ENCODE measurements at places on chromosomes 6 and 20.

GRCh38 chr6:145731447-145731846 lies 3.9 kb downstream of the EPM2A start:
- DNase-seq, result no peak

DNA sequence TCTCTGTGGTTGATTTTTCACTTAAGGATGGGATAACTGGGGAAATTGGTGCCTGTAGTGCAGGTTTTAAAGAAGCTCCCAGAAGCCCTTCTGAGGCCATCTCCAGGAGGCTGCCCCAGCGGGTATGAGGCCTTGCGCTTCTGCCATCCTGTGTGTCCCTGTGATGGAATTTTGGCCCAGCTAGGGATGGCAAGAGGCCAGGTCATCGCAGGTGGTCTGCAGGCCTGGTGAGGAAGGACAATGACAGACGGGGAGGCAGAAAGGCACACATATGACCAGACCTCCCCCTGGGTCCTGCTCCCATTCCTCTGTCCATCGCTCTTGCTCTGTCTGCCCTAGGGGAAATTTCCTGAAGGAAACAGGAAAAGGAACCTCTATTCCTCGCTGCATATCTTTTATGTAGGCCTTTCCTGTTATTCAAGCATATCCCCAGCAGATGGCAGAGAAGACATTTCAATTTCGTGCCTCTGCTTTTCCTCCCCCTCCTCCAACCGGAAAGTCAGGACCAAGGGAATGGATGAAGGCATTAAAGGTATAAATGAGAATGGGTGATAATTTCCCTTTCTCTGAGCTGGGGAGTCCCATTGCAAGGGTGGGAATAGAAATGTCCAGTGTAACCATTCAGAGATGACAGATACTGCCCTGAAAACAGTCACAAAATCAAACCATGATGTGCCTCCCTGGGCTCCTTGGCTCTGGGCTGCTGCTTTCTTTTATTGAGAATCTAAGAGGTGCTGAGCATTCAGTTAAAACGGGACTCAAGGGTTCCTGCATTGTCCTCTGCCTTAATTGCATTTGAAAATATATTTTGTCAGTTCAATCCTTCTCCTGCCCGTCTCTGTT lies 17.6 kb upstream of the HLA-F start:
- peak; percentile 66 for DNase-seq

DNA sequence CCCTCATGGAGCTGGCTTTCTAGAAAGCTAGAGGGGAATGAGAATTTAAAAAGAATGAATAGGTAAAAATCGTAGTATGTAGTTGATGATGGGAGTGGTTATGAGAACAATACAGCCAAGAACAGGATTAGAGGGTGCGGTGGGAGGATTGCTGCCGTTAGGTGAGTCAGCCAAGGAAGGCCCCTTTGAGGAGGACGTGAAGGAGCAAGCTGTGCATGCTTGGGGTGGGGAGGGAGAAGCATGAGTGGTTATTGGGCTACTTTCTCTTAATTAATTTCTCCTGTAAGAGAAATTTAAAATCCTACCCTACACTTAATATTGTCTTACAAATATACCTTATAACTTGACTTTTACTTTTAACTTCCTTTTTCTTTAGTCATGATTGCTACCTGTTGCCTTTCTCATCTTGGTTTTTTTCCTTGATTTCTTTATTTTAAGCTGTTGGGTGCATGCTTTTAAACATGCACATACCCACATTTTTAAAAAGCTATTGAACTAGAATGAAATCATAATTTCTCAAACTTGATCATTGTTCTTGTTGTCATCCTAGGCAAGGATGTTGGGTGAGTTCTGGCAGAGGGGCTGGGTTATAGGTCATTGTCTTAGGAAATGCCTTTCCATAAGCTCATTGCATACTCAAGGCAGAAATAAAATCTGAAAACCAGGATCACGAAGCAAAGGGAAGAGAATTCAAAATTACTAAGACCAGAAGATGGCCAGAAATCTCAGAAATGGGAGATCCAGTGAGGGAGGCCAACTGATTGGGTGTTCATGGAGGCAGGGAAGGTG lies 114.5 kb downstream of the TCP11 start:
- DNase-seq, result no peak

- DNase-seq, result no peak
These were observed 161.4 kb downstream of the PDE7B start for GRCh38 chr6:136012943-136013342.

DNA sequence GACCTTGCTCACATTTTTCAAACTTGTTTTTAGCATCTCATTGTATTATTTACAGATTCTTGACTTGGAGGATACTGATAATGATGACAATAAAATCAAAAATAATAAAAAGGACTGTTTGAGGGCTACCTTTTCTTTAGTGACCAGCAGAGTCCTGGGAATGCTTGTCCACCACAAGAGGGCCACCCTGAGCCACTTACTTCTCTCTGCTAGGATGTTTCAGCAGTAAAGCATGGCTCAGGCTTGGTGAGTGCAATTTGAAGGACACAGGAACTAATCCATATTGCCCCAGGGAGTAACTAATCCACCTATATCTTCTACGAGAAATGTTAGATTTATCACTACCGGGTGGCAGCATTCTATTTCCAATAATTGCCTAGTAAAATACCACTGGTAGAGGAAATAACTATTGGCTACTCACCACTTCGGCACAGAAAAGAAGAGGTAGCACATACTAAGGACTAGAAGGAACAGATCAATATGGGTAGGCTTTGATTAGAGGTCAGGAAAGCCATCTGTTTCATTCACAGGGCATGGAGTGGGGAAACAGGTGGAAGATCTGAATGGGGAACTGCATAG lies 5.8 kb upstream of the KIAA0408 start:
- DNase-seq, result peak; percentile 38

- no peak for DNase-seq
These were observed 263.9 kb downstream of the HIVEP2 start for GRCh38 chr6:142681099-142681498.

- DNase-seq, result no peak
These were observed 255.4 kb upstream of the IRAK1BP1 start for GRCh38 chr6:78611886-78612480.

DNA sequence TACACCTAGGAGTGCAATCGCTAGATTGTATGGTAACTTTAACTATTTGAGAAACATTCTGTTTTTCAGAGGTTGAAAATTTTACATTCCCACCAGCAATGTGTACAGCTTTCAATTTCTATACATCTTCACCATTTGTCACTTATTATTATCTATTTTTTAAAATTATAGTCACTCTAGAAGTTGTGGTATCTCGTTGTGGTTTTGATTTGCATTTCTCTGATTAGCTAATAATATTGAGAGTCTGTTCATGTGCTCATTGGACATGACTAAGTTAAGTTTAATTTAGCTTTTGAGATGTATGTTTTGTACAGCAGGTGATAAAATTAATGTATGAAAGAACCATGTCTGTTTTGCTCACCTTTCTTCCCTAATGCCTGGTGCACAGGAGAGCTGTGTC lies 34.8 kb upstream of the PLCB1 start:
- no peak for DNase-seq

DNA sequence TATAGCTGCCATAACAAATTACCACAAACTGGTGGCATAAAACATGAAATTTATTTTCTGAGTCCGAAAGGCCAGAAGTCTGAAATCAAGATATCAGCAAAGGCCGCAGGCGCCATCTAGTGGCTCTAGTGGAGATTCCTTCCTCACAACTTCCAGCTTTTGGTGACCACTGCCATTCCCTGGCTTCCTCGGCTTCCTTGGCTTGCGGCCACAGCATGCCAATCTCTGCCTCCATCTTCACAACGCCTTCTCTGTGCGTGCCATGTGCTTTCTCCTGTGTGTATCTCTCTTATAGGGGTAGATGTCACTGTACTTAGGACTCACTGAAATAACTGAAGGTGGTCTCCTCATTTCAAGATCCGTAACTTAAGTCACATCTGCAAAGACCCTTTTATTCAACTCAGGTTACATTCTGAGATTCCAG lies 5.4 kb upstream of the PLAGL1 start:
- DNase-seq, result peak; percentile 70

DNA sequence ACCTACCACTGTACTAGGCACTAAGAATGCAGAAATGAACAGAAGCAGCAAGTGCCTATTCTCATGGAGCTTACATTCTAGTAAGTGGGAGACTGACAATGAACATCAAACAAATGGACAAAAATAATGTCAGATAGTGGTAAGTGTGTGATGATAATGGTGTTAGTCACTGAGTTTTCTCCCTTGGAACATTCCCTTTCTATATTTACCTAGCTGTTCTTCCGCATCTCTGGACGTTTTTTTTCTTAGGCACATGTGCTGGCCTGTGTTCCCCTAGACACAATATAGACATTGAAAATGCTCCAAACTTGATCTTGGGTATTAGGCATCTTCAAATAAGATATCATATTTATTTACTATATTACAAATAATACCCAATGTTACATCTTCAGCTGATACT lies 218.1 kb upstream of the GJE1 start:
- DNase-seq, result no peak

GRCh38 chr6:33813246-33813904 lies 9.6 kb upstream of the MLN start:
- no peak for DNase-seq

DNA sequence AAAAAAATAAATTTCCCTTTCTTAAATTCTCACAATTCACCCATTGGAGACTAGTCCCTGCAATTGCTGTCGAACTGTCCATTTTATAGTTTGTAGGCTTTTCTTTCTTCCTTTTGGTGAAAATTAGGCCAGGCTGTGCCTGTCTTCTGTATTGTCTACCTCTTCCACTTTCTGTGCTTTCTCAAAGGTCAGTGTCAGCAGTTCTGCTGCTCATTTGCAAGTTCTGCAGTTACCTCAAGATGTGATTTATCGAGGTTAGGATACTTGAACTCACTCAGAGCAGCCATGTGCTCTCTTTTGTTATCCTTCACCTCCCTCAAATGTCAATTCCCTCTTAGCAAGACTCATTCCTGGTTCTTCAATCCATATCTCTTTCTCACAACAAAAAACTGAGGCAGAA lies 179.1 kb downstream of the SLC35F1 start:
- no peak for DNase-seq

- no peak for DNase-seq
These were observed 206.6 kb downstream of the DLL1 start for GRCh38 chr6:170084166-170084730.

DNA sequence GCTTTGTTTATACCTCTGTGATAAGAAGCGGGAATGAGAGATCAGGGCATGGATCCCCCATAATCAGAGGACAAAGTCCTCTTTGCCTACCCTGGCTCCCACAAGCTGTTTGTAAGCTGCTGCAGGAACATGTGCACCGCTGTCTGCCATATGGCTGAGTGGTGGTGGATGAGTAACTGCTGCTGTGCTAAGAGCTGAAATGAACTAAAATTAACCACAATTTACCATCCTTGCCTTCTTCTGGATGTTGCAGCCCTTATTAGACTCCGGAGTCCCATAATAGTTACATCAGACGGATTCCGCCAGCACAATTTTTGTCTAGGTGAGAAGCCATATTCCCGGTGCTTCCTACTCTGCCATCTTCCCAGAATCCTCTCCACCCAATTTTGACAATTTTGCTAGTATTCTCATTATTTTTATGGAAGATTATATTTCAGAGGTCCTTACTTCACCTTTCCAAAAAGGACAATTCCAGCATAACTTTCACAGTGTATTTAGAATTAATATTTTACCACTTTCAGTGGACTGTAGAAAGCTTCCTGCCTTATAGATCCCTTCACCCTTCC lies 6.0 kb upstream of the CMTR1 start:
- DNase-seq, result no peak

DNA sequence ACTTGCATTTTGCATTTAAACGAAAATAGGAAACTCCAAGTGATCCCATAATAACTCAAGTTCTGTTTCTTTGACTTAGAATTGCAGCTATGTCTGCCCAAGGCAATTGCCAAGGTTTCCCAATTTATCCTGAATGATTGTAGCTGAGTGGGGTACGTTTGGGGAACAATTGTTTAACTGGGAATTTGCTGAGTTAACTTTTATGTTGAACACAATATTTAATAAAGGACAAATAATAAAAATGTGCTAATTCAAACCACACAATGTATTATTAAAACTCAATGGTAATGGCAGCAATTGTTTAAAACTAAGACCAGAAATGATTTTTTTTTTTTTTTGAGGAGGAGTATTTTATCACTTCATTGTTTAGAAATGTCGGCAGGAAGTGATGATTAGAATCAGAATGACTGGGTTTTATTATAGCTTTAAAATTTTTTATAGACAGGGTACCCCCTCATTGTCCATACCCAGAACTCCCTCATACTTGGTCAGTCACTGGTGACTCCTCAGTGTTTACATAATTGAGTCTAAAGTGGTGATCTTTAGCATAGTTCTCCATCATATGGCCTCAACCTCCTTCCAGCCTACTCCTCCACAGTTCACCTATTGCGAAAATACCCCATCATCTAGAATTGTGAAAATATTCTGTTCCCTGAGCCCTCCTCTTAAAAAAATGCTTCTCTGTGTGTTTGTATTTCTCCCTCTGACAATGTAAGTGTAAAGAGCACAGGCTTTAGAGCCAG lies 389.2 kb upstream of the CITED2 start:
- DNase-seq, result peak; percentile 45

DNA sequence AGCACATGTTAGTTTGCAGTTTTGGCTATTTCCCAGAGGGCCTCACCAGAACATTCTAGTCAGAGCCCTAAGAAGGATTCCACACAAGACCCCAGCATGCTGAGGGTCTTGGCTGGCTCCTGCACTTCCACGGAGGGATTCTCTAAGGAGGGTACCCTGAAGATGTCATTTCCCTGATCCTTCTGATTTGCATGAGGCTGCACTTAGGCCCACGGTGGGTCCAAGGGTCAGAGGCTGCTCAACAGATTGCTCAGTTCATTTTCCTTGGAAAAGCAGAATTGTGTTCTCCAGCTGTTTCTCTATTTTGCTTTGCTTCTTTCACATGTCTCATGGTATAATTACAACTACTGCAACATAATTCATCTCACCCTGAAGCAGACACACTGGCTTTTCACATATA lies 22.2 kb downstream of the PREP start:
- no peak for DNase-seq
